ENCODE measurements at places on chromosomes 2 and 18.
A peak's percentile ranks its signal among the peaks of the same experiment; 100 is the strongest.

- H3K27ac ChIP-seq = no peak overlapping the region
- no peaks in the 10 kb centered on the region for H3K4me1 ChIP-seq
- no peaks in the 10 kb centered on the region for H3K27me3 ChIP-seq
- DNase-seq = no peak
- H3K36me3 ChIP-seq = no peaks in the 10 kb centered on the region
These were observed 18.7 kb upstream of the IHH start for GRCh38 chr2:219079417-219079816.

DNA sequence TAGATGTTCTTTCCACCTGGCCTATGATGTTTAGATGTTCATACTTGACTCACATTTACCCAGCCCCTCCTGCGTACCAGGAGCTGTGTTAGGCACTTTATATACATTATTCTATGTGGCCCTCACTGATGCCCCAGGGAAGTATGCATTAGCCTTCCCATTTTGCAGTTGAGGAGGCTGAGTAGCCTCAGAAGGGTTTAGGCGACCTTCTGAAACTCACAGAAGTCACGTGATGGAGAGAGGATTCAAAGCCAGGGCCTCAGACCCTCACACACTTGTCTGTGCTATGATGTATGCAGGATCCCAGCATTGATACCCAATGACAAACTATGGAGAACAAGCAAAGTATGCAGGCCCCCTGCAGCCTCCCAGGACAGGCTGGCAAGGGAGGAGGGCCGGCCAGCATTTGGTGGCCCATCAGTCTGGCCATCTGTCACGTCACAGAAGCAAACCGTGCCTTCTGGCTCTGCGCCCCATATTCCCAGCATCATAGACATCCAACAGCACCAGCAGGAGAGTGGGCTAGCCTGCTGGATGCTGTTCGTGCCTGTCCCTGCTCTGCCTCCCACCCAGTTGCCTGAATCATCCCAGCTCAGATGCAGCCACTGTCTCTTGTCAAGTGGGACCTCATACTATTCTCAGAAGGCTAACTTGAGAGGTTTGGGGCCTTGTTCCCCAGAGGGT, 33.6 kb downstream of the EHD3 start:
- DNase-seq = no peak
- no peak overlapping the region for H3K4me3 ChIP-seq
- H3K4me1 ChIP-seq = no peaks in the 10 kb centered on the region
- no peaks in the 10 kb centered on the region for H3K36me3 ChIP-seq
- no peaks in the 10 kb centered on the region for H3K27me3 ChIP-seq

- no peaks in the 10 kb centered on the region for H3K36me3 ChIP-seq
- H3K4me1 ChIP-seq = no peaks in the 10 kb centered on the region
- no peak for DNase-seq
- H3K27me3 ChIP-seq = no peaks in the 10 kb centered on the region
- H3K4me3 ChIP-seq = no peak overlapping the region
- no peak overlapping the region for H3K27ac ChIP-seq
These were observed 122.3 kb downstream of the ATL2 start for GRCh38 chr2:38254796-38255195.

- H3K27me3 ChIP-seq = no peaks in the 10 kb centered on the region
- H3K4me1 ChIP-seq = no peaks in the 10 kb centered on the region
- H3K27ac ChIP-seq = peak within 1 kb of the TSS; percentile 80
- DNase-seq = peak; percentile 45
These were observed at the start of gene EFEMP1 for GRCh38 chr2:55923091-55923981. Gene EFEMP1 (minus strand): TSS chr2:55923782. CDS start chr2:55922440, 1,342 bp downstream.

GRCh38 chr2:174080672-174081121, 115.5 kb upstream of the SP3 start:
- no peak for DNase-seq
- no peak overlapping the region for H3K4me3 ChIP-seq
- no peaks in the 10 kb centered on the region for H3K27me3 ChIP-seq
- no peaks in the 10 kb centered on the region for H3K36me3 ChIP-seq
- H3K4me1 ChIP-seq = no peaks in the 10 kb centered on the region

- no peaks in the 10 kb centered on the region for H3K27me3 ChIP-seq
- H3K4me3 ChIP-seq = no peak overlapping the region
- no peaks in the 10 kb centered on the region for H3K36me3 ChIP-seq
These were observed 69.3 kb downstream of the NOL10 start for GRCh38 chr2:10620481-10620880.

GRCh38 chr2:47093626-47094025, 61.5 kb downstream of the STPG4 start:
- no peak overlapping the region for H3K4me3 ChIP-seq
- no peak for DNase-seq
- H3K36me3 ChIP-seq = no peaks in the 10 kb centered on the region
- no peaks in the 10 kb centered on the region for H3K27me3 ChIP-seq
- H3K27ac ChIP-seq = no peak overlapping the region

DNA sequence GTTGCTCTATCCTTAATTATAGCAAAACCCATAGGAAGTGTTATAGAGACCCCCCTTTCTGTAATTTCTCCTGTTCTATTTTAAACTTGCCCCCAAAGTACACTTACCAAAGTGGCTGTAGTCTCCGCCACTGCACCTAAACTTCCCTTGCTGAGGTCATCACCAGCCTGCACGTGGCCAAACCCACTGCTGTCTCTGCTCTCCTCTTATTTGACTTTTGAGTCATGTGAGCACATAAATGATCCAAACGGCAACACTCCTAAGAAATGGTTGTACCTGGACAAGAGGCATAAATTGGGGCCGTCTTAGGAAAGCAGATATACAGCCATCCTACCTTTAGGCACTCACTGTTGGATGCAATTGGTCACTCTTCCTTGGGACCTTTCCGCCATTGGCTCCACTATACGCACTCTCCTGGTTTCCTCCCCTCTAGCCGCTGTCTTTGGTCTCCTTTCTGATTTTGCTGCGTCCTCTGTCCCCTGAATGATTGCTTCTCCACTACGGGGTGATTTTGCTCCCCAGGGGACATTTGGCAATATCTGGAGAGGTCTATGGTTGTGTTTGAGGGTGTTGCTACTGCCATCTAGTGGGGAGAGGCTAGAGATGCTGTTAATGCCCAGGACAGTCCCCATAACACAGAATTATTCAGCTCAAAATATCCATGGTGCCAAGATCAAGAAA, 19.2 kb upstream of the IL36G start:
- H3K4me3 ChIP-seq = no peak overlapping the region
- no peak for DNase-seq
- H3K27ac ChIP-seq = no peak overlapping the region

All from breast epithelium (tissue), 4 donors.